ENCODE measurements at places on chromosomes 5 and 9. TPM values are rescaled to one million over a fixed set of nuclear protein-coding genes. Genes with fewer than 3 reads are reported as not detected.

DNA sequence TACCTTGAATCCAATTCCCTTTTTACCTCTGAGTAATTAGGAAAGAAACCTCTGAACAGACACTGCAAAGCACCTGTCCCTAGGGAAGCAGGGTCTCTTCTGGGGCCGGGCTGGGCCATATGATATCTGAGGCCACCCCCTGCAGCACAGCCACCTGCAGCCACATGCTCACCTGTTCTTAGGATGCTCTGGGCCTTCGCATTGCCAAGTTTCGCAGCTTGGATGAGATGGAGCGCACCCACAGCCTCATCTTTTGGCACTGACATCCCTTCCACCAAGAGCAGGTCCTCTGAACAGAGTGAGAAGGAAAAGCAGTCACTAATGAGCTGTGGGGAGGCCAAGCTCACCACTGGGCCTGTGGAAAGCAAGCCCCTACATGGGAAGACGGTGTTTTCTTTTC is 27.3 kb downstream of the CLTA start:
- DNase-seq: no peak

DNA sequence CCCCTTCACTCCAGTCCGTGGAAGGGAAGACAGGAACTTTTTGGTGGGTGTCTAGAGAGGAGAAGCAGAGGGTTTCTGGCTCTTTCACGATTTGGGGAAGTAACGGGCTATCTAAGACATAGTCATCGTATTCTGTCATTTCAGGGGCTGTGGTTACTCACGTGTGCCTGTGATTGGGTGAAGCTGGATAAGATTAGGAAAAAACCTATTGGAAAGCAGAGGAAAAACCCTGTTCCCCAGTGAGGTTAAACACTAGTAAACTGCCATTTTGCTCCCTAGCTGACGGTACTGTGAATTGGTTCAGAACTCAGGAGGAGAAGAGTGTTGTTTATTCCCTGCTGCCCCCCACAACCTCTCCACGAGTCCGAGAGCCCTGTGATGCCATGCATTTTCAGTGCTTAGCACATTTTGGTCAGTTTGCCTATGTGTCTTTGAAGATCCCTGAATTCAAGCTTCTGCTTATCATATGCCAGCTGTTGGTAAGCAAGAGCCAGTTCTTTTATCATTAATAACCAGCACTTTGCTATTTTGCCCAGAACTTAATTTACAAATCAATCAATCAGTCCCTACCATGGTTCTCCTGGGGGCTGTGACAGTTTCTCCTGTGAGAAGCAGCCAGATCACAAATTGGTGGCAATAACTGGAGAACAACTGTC is 45.1 kb upstream of the ROR2 start:
- peak; percentile 15 for DNase-seq

GRCh38 chr9:132049323-132049882 is 30.3 kb downstream of the MED27 start:
- no peak for DNase-seq

- no peak for DNase-seq
Measured at GRCh38 chr9:120608421-120608820, 28.5 kb upstream of the CDK5RAP2 start.

DNA sequence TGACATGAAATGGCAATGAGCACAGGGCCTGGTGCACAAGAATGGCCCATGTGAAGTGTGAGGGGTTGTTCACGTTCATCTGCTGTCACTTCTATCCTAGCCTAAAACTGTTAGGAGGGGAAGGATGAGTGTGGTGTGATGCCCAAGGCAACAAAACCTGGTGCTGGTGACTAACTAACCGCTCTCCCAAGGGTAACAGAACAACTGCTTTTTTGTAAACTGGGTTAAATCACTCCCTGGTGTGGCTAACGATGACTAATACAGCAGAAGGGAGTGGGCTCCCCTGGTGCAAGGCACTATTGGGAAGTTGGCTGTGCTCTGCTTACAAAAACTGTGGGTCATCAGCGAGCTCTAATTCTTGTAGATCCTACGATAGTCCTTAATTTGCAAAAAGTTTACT is 103.2 kb upstream of the VCAN start:
- DNase-seq: no peak

GRCh38 chr5:179793468-179794139 is at the start of gene LTC4S:
LTC4S (plus strand) TSS chr5:179793986; CDS start chr5:179794081, 95 bp downstream.
- peak; percentile 84 for DNase-seq

DNA sequence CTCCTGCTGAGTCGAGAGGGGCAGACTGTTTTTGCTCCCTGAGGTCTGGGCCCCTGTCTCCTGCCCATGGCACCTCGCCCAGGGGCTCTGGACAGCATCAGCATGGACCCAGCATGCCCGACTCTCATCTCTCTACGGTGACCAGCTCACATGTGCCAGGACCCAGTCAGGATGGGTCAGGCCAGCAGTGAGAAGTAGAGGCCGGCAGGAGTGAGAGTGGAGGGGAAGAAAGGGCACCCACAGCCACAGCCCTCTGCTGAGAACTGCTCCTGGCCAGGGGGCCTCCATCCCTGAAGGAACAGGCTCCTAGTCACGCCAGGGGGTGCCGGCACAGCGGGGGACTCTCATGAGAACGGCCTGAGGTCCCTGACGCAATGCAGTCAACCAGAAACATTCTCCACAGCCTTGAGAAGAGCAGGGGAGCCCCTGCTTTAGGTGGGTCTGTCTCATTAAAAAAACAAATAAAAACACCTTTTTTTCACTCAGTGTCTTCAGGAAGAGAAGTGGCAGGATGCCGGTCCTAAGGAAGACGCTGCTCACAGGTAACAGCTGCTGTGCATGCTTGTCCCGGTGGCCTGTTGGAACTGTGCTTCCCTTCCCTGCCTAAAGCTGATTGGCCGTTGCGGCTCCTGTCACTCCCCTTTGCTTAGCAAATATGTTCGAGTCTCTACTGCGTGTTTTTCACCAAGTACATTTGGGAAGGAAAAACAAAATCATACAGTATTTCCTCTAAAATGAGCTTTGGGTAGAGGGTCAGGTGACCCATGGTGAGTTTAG is 85.7 kb upstream of the FBXW11 start:
- no peak for DNase-seq

DNA sequence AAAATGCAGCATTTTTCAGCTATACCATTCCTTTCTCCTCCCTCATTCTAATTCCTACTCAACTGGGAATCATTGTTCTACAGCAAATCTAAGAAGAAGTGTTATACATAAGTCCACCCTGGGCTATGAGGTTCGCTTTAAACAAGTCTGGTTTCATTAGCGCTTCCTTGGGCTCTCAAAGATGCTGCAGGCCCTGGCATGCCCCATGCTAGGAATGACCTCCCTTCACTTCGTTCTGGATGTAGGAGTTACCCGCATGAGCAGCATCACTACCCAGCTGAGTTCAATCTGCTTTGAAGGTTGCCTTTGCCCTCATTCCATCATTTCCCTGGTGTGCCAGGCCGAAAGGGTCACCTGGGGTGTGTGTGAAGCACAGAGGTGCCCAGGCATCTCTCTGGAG is 35.4 kb downstream of the F2R start:
- DNase-seq: no peak

DNA sequence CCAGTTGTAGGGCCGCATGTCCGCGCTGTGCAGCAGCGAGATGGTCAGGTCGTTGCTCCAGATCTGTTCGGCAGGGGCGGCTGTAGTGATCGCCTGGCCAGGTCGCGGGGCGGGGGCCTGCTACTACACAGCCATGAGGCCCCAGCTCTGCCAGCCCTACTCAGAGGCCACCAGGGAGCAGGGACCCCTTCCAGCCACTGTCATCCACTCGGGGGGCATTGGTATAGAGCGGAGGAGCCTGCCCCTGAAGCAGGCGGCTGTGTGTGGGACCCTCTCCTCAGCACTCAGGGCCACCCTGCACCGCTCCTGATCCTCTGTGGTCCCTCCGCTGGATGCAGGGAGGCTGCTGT is 1.7 kb downstream of the FBXW5 start:
- DNase-seq: no peak

DNA sequence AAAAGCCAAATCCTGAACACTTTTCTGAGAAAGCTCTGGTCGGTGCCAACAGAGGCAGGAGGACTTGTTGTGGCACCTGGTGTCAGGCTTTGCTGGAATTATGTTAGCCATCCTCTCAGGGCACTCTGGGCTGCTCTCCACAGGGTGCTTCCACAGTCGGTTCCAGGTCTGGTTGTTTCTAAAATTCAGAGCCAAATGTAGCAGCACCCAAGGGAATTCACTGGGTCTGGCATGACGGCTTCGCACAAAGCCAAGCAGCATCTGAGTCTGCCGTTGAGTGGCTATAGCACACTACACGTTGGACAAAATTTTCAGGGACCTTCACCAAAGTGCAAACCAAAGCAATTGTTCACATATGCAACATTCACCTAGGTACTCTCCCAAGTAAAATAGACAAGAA is 110.2 kb downstream of the PJA2 start:
- no peak for DNase-seq

DNA sequence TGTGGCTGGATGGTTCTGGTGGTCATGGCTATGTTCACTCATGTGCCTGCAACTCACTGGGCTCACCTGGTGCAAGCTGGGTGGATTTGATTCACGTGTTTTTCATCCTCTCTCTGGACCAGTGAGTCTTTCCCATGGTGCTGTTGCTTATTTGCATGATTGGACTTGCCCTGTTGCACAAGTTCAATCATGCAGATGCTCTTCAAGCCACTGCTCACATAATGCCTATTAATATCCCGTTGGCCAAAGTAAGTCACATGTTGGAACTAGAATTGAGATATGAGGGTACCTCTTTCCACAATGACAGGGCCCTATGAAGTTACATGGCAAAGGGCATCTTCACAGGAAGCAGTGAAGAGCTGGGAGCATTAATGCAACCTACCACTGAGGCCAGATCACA is 26.5 kb upstream of the MROH2B start:
- no peak for DNase-seq

- no peak for DNase-seq
Measured at GRCh38 chr5:59299006-59299405, 594.5 kb downstream of the PDE4D start.

GRCh38 chr5:96209829-96210228 is 223.2 kb downstream of the PCSK1 start:
- DNase-seq: no peak

- no peak for DNase-seq
Measured at GRCh38 chr5:153439130-153439529, 51.3 kb upstream of the GRIA1 start.

DNA sequence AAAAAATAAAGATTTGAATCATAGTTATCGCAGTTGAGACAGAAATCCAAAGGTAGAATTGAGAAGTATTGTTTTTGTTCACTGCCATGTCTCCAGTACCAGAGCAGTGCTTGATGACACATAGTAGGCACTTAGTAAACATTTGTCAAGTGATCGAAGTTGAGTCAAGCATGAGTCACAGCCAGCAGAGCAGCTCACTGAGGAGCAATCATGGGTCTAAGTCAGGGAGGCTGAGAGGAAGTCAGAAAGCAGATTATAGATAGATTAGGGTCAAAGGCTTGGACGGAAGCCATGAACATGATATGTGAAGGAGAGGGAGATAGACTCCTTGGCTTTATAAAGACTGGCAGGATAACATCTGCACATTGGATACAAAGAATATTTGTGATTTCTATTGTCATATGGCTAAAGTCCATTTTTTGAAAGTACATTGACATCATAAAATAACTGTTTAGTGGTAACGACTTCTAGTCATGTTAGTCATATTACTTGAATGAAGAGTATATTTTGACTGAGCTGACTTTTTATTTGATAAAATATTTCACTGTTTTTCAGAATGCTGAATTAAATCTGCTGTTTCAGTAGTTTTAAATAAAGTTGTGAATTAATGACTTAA is 168.5 kb downstream of the RAB3C start:
- peak; percentile 46 for DNase-seq

DNA sequence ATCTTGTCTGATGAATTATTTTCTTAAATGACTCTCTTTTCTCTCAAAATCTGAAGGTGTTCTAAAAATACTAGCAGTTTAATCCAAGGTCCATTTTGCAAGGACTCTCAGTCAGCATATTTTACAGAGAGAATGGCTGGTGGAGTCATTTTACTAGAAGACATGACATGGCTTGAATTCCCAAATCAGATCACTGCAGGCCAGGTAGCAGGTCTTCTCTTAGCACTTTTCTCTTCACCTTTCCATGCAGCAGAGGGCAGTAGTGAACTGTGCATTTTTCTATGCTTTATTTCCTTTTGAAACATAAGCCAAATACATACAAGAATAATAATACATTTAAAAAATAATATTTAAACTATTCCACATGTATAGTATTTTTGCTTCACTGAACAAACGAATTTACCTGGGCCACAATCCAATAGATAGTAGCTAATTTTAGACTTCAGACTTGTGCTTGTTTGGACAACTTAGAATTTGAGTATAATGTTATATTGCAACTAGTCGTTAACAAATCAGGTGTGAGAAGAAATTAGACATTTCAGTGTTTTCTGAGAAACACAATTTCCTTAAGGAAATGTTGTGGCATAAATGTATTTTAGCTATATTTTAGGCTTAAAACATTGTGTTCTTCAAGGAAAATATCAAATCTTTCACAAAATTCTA is 289.4 kb upstream of the DAB2 start:
- DNase-seq: peak; percentile 4

GRCh38 chr5:178531786-178532185 is 58.4 kb downstream of the COL23A1 start:
- DNase-seq: no peak

GRCh38 chr5:61816585-61817450 is 484.8 kb downstream of the ZSWIM6 start:
- DNase-seq: no peak

- no peak for DNase-seq
Measured at GRCh38 chr9:108282872-108283271, 572.9 kb downstream of the ACTL7B start.

- no peak for DNase-seq
Measured at GRCh38 chr9:37301042-37301853, 121.2 kb upstream of the GRHPR start.

DNA sequence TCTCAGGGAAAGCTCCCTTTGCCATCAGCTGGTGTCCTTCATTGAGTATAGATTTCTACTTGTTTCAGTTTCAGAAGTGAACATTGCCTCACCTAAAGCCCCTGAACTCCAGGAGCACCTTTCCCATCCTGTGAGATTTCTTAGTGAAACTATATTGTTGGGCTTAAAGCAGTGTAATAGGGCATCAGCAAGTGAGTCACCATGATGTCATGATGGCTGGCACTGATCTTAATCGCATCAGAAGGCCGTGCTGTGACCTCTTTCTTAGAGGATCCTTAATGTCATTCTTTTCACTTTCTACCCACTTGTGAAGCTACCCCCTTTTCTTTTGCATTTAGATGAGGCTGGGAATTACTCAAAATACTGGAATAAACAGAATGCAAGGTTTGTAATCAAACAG is 401.3 kb downstream of the MTRR start:
- no peak for DNase-seq

DNA sequence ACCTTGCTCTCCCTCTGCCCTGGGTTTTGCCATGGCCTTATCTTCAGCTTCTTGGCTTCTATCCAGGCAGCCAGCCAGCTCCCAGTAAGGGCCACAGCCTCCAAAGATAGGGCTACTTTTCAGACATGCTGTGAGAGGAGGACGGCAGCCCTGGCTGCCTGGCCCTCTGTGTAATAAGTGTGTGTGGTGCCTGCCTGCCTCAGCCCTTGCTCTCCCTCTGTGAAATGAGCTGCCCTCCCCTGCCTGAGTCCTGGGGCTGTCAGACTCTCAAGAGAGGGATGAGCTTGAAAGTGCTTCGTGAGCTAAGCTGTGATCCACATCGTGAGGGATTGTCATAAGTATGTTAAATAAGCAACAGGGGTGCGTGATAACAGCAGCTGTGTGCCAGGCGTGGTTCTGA is 8.1 kb downstream of the NDST1 start:
- DNase-seq: peak; percentile 13

GRCh38 chr9:129686736-129687135 is 21.3 kb downstream of the PRRX2 start:
- DNase-seq: no peak

Gene UNC5A
- total RNA-seq: not detected

Gene BHMT
- total RNA-seq: not detected

Gene P4HA2
- 0.54 TPM for total RNA-seq

Gene GFI1B
- total RNA-seq: 72.4 TPM

Gene SLC25A2
- 0.54 TPM for total RNA-seq

Gene TLX3
- not detected for total RNA-seq

Gene RGS7BP
- total RNA-seq: not detected

Gene ENTR1
- total RNA-seq: 28.0 TPM

Data from hematopoietic multipotent progenitor cell (in vitro differentiated cells).